ENCODE measurements at places on chromosomes 16 and 17.
A peak's percentile ranks its signal among the peaks of the same experiment; 100 is the strongest.

- no peak for DNase-seq
These were observed at the start of gene SF3B3 for GRCh38 chr16:70523743-70524398. Gene SF3B3, plus strand, starts transcription at chr16:70523816. Its CDS starts 2,841 bp downstream, at chr16:70526657.

GRCh38 chr17:56616239-56616638 lies 22.7 kb downstream of the NOG start:
- no peak for DNase-seq

DNA sequence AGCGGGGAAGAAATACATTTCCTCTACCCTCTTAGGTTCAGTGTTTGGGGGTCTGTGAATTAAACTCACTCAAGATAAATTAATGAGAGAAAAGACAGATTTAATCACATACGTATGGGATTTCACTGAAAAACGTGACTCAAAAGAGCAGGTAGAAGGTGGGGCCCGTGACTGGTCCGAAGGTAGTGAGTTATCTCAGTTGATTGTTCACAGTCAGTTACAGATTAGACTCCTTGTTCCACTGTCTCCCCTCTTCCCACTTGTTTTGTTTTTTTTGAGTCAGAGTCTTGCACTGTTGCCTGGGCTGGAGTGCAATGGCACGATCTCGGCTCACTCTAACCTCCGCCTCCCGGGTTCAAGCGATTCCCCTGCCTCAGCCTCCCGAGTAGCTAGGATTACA lies 301.2 kb downstream of the SEC14L1 start:
- DNase-seq = no peak

DNA sequence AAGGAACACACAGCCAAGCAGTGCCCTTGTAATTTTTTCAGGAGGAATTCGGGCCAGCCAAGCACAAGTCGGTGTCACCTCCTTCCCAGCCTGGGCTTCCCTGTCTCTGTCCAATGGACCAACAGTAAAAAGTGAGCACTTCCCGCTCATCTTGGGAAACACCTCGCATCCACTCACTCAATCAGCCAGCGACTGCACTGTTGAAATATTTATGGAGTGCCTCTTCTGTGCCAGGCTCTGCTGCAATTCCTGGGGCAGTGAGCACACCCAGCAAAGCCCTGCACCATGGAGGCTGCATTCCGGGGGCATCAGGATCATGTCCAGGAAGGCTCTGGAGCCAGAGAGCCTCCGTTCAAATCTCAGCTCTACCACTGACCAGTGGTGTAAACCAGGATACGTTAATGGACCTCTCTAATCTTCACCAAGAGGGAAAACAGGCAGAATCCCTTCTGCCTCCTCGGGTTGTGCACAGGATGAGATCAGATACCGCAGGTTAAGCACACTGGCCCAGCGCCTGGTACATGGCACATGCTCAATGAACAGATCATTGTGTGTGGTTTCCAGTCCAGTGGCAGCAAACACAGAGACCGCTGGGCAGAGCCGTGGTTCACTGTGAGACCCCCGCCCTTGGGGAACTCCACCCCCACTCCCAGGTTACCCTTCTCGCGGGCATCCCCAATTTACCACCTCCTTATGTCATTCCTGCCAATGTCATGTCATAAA lies 194.3 kb downstream of the ZNF423 start:
- peak; percentile 42 for DNase-seq

GRCh38 chr17:67431249-67432015 lies 54.4 kb downstream of the PITPNC1 start:
- no peak for DNase-seq
